ENCODE measurements at places on chromosomes 4 and X.

DNA sequence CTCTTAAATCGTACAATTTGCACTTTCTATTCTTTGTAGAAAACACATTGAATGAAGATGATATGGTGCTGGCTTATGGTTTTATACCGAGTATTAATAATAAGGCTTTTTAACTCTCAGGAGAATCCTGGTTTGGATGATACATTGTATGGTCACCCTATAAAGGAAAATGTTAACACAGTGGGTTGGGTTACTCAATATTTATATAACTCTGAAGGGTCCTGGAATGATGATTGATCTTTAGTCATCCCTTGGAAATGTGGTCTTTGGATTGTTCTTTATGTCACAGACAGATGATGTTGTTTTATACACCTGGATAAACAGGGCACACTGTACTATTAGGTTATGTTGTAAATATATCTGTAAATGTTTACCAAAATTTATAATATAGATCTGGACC lies 496.2 kb upstream of the NDST4 start:
- DNase-seq, result no peak

- no peak for DNase-seq
Measured at GRCh38 chrX:110218591-110218990, 99.3 kb downstream of the AMMECR1 start.

GRCh38 chr4:112418092-112418491 lies 97.9 kb downstream of the NEUROG2 start:
- no peak for DNase-seq

- DNase-seq, result no peak
Measured at GRCh38 chrX:149531599-149531998, 9.2 kb upstream of the EOLA1 start.

GRCh38 chr4:124085561-124086180 lies 626.9 kb downstream of the ANKRD50 start:
- no peak for DNase-seq

DNA sequence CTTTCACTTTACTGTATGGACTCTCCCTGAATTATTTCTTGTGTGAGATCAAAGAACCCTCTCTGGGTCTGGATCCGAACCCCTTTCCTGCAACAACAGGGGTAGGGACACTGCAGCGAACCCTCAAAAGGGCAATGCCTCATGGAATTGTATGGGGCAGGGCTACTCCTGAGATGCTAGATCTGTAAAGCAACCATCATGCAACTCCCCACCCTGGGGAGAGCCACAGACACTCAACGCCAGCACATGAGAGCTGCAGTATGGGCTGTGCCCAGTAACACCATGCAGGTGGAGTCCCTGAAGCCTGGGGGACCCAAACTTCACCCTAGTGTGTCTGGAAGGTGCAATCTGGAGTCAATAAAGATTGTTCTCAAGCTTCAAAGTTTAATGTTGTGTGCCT lies 304.7 kb downstream of the DCHS2 start:
- DNase-seq, result no peak

GRCh38 chr4:80220711-80221110 lies 23.4 kb downstream of the PRDM8 start:
- no peak for DNase-seq
